ENCODE measurements at places on chromosomes 5 and 9. TPM values are rescaled to one million over a fixed set of nuclear protein-coding genes. Genes with fewer than 3 reads are reported as not detected.

Gene CTNNA1
- 434 TPM for total RNA-seq

Gene SH2D3C
- total RNA-seq, result 0.43 TPM

Gene CARTPT
- total RNA-seq, result not detected

Gene ZNF883
- 4.7 TPM for total RNA-seq

Gene PCDHB12
- under 0.01 TPM for total RNA-seq

Gene NEURL1B
- 0.79 TPM for total RNA-seq

Gene MYO10
- total RNA-seq, result 20.4 TPM

Gene CDKN2A
- 36.4 TPM for total RNA-seq

Gene ANKRD55
- total RNA-seq, result not detected

Gene ZNF454
- total RNA-seq, result 2.7 TPM

Gene ARL10
- 13.0 TPM for total RNA-seq

Gene STPG3
- not detected for total RNA-seq

Gene NUTM2G
- total RNA-seq, result not detected

All from placental epithelial cell (primary cell).